Renal cortical epithelial cell (primary cell): ENCODE measurements at places on chromosomes 2 and 18. TPM values are rescaled to one million over a fixed set of nuclear protein-coding genes. Genes with fewer than 3 reads are reported as not detected.

GRCh38 chr18:78739115-78739514 lies 240.5 kb upstream of the SALL3 start:
- no peak for DNase-seq

- DNase-seq, result no peak
Observed at GRCh38 chr2:1636791-1637415, 107.4 kb downstream of the PXDN start.

DNA sequence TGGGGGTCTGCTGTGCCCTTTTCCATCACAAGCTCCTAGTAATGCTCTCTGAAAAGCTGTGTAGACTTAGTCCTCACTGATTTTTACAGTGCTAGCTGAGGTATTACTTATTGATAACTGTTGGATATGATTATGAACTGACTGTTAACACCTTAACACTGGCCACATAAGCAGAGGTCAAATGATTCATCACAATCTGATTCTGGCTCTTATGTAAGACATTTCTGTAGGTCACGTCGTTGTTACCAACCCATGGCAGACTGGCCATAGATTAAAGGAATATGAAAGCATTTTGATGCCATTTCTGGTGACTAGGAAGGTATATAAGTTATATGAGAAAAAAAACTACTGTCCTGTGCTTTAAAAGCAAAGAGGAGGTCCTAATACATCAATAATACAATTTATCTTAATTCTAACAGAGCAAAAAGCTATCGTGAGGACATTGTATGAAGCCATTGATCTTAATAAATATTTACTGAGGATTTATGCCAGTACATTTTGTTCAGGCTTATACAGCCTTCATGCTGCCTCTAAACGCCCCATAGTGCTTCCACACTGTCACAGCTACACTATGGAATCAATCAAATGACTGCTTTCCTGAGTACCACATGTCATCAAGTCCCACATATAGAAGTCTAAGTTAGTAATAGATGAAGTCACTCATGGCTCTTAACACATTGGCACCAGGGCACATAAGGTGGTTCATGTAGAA lies 6.9 kb upstream of the RND3 start:
- DNase-seq, result no peak

DNA sequence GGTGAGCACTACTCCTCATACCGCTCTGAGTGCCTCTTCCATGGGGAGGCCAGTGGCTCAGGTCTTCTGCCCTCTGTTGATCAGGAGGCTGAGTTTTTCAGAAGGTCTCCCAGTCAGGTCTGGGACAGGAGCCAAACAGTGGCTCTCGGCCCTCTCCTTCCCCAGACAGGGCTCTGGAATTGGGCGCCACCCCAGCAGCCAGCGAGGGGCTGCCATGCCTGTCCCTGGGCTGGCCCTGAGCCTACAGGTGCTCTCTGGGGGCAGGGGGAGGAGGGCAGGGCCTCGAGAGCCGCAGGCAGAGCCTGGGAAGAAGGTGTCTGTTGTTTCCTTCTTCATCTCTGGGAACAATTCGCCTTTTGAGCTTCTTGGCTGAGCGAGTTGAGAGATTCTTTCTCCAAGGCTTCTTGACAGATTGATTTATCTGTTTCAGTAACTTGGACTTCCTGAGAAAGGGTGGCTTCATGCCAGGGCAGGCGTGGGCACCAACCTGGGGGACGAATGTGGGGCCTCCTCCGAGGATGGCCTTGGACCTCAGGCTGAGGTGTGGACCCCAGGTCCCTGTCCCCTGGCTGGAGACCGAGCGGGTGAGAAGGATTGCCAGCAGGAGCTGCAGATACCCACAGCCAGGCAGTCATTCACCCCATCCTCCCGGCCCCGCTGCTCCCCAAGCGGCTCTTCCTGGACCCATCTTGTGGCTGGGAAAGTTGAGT lies 64.7 kb upstream of the GLI2 start:
- DNase-seq, result no peak

Gene C1QL2
- total RNA-seq, result not detected in 2 replicates

Gene ACTG2
- total RNA-seq, result 0.15 TPM in 1 of 2 replicates, not detected in the other

DNA sequence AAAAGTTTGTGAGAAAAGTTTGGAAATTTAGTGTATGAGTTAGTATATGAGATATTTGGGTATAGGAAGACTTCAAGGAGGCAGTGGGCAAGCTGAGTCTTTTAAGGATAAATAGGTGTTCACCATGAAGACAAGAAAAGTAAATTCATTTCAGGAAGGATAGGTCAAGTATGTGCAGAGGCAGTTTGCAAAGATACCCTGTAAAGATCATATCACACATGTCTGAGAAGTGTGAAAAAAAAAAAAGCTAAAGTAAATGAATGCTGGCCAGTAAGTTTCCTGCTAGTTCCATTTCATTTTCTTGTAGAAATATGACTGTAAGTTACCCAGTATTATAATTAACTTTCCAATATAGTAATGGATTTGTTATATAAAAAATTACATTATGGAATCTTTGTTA lies 131.0 kb downstream of the PHLPP1 start:
- no peak for DNase-seq

- no peak for DNase-seq
Observed at GRCh38 chr18:2851771-2852170, 5.0 kb downstream of the EMILIN2 start.

Gene PLEKHH2
- 7.8 and 19.1 TPM in 2 replicates for total RNA-seq

GRCh38 chr2:160427629-160428404 lies 65.8 kb downstream of the RBMS1 start:
- no peak for DNase-seq

DNA sequence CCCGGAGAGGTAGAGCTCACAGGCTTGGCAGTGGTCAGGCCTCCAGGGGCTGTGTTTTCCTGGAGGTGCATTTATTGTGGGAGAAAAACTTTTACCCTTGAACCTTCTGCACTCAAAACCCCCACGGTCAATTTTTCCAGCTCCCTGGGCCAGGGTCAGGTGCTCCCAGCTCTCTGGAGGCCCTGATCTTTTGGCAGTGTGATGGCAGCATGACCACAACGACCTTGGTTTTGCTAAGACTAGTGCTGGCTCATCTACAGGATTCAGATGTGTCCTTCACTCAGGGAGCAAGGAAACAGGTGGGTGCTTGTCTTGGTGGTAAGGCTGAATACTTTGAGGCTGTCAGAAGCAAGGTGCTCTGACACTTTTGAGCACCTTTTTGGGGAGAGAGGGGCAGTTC lies 92.3 kb downstream of the CCDC93 start:
- DNase-seq, result no peak

DNA sequence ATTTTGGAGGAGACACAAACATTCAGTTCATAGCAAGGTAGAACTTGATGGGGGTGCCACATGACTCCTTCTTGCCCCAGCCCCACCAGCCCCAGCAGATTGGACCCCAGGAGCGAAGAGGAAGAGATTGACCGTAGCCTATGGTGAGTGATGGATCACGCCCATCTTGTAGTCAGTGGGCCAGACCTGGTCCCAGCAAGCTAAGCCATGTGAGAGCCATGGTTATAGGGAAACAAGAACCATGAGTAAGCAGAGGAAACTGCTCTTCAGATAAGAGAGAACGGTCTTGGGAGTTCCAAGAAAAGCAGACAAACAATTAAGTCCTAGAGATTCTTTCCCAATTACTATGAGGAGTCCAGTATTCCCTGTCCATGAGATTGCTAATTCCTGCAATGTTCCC lies 4.6 kb upstream of the TCF4 start:
- DNase-seq, result no peak

DNA sequence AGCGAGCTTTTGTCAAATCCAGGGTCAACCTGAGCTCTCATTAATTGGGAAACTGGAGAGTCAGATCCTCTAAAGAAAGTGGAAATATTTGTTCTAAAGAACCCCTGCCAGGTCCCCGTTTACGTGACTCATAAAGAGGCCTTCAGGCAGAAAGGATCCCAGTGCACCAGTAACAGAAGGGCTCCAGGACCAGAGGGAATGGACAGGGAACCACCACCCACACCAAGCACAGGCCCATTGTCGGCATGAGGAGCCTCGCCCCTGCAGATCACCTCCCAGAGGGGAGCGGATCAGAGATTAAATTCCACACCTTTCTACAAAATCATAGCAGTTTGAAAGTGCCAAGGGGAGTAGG lies 16.4 kb upstream of the C1QL2 start:
- DNase-seq, result no peak

DNA sequence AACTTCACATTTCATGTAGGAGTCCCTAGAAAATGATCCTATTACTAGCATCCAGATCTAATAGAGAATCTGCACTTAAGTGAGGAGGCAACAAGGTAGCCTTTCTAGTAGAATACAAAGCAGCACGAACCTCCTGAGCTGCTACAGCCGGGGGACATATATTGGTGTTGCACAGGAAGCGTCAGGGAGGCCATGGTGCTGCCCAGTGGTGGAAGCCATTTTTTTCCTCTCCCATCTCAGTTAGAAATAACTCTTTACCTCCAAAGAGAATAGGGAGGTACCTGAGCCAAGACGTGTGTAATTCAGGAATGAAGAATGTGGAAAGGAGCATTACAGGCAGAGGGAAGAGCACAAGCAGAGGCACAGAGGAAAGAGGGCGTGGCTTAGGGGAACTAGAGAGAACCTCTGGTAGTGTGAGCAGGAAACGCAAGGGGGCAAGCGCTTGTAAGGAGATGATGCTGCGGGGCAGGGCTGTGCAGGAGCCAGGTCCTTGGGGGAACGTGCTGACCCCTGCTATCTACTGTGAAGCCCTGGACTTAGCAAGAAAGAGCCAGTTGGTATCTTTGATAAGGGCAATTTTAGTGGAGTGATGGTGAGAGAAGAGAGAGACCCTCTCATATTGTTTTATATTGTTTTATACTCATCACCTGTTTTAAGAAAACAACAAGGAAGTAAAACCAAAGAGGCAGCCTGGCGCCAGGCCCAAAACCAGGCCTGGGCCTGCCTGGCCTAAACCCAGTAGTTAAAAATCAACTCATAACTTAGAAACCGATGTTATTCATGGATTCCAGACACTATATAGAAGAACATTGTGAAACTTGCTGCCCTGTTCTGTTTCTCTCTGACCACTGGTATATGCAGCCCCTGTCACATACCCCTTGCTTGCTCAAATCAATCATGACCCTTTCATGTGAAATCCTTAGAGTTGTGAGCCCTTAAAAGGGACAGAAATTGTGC lies 50.0 kb upstream of the TTC39C start:
- peak; percentile 80 for DNase-seq

Gene TXNDC2
- not detected in 2 replicates for total RNA-seq

GRCh38 chr2:240601061-240601830 lies 14.7 kb downstream of the CAPN10 start:
- no peak for DNase-seq

GRCh38 chr2:203599509-203599908 lies 64.4 kb upstream of the RAPH1 start:
- DNase-seq, result no peak

GRCh38 chr18:46756025-46756558 lies 761 bp downstream of the ST8SIA5 start:
- DNase-seq, result no peak

- no peak for DNase-seq
Observed at GRCh38 chr2:211248841-211249240, 692.4 kb downstream of the CPS1 start.

GRCh38 chr2:233593201-233593600 lies 24.2 kb upstream of the UGT1A8 start:
- DNase-seq, result no peak

Gene CDK5R2
- total RNA-seq, result 0.10 TPM in 1 of 2 replicates, not detected in the other

DNA sequence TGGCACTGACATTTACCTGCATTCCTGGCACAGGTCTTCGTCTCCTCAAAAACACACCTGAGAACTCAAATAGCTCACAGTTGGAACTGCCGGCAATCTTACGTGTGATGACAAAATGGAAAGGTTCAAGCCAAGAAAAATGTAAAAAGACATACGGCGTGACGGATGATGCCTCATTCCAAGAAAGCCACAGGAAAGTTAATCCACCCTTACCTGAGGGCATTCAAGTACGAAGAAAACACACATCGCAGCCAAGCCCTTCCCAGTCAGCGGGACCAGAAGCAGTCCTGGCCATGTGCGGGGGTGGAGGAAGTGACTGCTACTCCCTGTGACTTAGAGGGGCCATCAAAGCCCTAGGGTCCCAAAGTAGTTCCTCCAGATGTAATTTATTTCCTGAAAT lies 986.3 kb upstream of the CELF4 start:
- no peak for DNase-seq

DNA sequence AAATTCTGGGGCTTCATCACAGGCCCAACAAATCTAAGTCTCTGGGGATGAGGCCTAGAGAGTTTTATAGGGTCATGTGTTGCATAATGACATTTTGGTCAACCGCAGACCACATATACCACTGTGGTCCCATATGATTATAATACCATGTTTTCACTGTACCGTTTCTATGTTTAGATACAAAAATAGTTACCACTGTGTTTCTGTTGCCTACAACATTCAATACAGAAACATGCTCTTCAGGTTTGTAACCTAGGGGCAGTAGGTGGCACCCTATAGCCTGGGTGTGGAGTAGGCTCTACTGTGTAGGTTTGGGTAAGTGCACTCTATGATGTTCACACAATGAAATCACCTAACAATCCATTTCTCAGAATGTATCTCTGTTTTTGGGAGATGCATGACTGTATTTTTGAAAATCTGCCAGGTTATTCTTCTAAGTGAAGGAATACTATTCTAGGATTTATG lies 485.2 kb downstream of the PTPRM start:
- no peak for DNase-seq

GRCh38 chr2:210586381-210586780 lies 30.0 kb downstream of the CPS1 start:
- DNase-seq, result peak; percentile 68

- DNase-seq, result peak; percentile 42
Observed at GRCh38 chr18:51193621-51194287, 3.7 kb downstream of the MEX3C start.

GRCh38 chr18:26473672-26474071 lies 74.7 kb downstream of the KCTD1 start:
- no peak for DNase-seq

Gene C2orf72
- total RNA-seq, result 0.17 and 0.50 TPM in 2 replicates

Gene DLX1
- not detected in 2 replicates for total RNA-seq

Gene ZNF396
- 2.1 and 6.0 TPM in 2 replicates for total RNA-seq
